ENCODE measurements at places on chromosomes 7 and 10.

- DNase-seq = no peak
Observed at GRCh38 chr10:132869621-132870020, 72.7 kb downstream of the CFAP46 start.

- no peak for DNase-seq
Observed at GRCh38 chr10:24806262-24806661, 82.6 kb upstream of the ARHGAP21 start.

- DNase-seq = no peak
Observed at GRCh38 chr10:16952610-16953009, 135.4 kb upstream of the RSU1 start.

DNA sequence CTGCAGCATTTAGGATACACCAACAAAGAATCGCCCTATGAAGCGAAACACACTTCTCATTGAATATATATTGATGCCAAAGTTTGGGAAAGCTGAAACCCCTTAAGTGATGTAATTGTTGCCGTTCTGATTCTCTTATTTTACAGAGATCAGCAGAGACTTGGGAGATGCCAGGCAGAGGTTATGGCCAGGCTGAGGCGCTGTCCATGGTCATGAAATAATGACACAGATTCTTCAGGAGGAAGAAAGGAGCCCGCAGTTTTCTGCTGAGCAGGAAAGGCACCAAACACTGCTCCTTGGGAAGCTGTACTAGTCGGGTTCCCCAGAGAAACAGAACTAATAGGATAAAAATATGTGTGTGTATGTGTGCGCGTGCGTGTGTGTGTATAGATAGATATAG, 566.0 kb downstream of the CALN1 start:
- no peak for DNase-seq

- no peak for DNase-seq
Observed at GRCh38 chr7:20402747-20403230, 72.1 kb downstream of the ITGB8 start.

DNA sequence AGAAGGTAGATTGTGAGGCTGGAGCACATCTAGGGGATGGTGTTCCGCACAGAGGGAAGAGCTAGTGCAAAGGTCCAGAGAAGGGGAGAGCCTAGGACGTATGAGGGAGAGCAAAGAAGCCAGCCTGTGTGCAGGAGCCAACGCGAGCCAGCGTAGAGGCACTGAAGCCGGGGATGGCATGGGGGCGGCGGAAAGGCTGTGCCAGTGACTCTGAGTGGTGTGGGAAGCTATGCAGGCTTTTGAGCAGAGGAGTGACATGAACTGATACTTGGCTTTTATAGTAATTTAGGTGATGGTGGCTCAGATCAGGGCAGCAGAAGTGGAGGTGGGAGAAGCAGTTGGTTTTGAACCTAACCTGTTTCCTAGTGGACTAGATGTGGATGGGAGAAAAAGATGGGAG, 65.8 kb downstream of the ATXN7L1 start:
- no peak for DNase-seq

DNA sequence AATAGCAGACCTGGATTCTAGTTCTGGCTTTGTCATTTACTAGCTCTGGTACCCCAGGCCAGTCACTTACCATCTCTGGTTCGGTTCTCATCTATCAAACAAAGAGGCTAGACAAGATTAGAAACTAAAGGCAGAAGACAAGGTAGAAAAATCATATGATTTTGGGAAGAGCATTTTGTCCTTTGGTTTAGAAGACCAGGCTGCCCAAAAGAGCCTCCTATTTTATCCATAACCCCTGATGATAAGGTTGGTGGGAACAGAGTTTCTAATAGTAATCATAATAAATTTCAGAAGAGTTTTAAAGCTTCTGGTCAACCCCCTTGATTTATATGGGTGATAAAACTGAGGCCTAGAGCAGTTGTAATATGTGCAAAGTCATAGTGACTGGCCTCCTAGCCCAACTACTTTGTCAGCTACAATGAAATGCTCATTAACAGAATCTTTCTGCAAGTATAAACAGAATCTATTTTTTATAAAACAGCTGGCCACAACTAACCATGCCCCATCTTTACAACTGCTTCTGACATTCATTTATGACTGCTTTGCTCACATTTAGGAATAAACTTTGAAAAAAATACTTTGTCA, 23.4 kb downstream of the COX15 start:
- no peak for DNase-seq

DNA sequence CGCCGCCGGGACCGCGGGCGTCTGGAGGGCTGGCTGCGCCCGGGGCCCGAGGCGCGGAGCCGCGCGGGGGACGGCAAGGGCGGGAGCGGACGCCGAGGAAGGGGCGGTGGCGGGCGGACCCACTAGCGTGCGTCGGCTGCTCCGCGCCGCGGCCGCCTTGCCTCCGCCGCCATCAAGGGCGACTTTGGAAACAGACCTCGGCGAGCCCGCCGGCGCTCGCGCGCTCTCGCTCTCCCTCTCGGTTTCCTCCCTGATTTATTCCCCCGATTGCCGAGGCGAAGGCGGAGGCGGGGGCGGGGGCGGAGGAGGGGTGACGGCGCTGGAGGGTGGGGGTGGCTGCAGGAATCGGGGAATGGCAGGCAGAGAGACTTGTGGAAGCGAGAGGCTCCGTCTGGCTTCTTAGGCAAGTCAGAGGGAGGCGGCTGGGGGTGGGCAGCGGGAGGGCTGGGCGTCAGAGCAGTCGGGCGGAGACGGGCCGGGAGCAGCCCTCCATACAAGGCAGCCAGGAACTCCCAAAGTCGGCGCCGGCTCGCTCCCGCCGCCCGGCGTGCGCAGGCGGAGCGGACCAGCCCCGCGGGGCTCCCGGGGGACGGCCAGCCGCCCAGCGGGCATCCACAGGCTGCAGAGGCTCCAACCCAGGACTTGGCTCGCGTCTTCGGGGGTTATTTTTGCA, at the start of gene CACNA2D1:
TSS of gene CACNA2D1 (minus strand) at position 231 of the 673 bp plus-strand sequence.
- DNase-seq = no peak

GRCh38 chr7:16660702-16661464, 14.9 kb downstream of the BZW2 start:
- DNase-seq = no peak

- DNase-seq = no peak
Observed at GRCh38 chr10:121873236-121873635, 54.6 kb downstream of the ATE1 start.

- no peak for DNase-seq
Observed at GRCh38 chr7:48175019-48175418, 3.8 kb downstream of the ABCA13 start.

DNA sequence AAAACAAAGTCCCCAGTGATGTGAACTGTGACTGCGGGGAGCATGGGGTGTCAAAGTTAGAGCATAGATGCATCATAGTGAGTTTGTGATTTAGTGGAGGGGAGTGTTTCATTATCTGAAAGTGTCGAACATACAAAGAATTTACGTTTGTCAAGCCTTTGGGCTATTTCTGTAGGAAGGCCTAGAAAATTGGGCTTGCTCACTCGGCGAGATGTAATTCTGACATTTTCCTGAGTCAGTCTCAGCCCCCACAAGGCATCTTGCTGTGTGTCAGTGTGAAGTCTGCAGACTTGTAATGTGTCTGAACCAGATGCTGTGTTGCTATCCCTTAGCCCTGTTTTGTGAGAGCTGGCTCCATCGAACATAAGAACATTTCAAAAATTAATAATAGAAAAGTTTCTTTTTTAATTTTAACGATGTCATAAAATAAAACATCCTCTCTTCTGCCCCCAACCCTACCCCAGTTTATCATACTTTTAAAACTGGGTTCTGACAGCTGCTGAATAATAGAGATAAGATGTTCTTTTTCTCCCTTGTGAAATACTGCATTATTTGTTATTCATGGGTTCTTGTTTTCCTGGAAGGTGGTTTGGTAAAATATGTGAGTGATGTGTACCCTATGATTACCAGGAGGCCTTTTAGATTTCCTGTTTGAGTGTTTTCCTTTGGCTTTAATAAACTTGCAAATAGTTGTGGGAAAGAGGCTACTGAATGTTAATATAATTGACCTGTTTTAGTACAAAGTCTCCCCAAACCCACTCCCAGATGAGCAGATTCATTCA, 207.4 kb downstream of the GPR158 start:
- DNase-seq = no peak

- DNase-seq = no peak
Observed at GRCh38 chr10:9994131-9994530, 1023.5 kb upstream of the CELF2 start.

DNA sequence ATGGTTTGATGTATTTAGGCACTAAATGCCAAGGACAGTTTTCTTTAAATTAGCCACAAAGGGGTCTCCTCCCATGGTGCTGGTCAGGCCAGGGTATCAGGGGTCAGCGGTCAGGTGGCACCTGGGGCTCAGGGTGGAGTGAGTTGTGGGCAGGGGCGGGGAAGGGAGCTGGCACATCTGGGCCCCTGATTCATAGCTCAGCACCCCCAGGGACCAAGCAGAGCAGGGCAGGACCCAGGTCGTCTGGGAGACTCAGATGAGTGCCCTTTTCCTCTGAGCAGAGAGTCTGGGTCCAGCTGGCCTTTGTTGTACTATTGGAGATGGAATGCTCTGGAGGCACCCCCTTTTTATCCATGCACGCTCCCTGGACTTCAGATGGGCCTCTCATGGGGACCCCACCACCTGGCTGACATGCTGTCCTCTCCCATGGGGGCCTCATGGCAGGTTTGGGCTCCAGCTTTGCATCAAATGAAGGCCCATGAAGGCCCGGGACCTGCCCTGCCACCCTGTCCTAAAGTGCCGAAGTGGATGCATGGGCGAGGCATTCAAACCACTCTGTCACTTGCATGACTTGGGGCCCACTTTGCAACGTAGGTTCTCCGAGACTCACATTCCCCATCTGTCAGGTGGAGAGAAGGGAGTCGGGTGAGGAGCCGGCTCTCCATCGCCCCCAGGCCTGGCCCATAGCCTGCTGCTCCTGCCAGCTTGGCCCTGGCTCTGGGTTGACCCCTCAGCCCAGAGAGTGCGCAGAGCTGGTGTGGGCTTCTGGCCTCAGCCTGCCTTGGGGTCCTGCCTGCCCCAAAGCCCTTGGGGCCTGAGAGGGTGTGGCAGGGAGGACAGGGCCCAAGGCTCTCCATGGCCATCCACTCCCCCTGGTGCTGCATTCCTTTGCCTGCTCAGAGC, 66.4 kb downstream of the RAMP3 start:
- DNase-seq = no peak

DNA sequence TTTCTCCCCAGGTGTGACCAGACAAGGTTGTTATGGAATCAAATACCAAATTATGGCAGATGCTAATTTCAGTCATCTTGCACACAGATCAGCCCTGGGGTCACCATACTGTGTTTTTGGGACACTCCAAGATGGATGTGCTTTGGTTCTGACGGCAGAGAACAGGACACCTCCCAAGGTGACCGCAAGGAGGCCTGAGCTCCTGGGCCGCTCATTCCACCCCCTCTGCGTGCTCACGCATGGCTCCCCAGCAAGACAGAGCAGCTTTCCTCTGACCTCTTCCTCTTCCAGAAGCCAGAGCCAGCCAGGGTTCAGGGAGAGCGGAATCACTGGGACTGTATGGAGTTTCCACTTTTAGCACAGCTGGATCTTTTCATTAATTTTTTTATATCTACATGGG, 402.8 kb downstream of the DNAJB6 start:
- no peak for DNase-seq

DNA sequence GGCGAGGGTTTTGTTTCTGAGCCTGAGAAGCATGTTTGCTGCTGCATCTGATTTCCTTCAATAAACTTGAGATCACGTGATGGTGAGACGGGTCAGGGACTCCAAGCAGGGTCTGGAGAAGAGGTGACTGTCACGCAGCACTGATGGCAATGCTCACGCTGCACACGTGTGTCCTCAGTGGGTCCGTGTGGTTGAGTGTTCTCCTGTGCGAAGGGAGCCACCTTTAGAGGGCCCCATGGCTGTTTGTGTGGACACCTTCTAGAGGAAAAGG, 100.4 kb downstream of the WDR37 start:
- DNase-seq = no peak

GRCh38 chr10:130802301-130802700, 509.2 kb downstream of the TCERG1L start:
- DNase-seq = no peak

DNA sequence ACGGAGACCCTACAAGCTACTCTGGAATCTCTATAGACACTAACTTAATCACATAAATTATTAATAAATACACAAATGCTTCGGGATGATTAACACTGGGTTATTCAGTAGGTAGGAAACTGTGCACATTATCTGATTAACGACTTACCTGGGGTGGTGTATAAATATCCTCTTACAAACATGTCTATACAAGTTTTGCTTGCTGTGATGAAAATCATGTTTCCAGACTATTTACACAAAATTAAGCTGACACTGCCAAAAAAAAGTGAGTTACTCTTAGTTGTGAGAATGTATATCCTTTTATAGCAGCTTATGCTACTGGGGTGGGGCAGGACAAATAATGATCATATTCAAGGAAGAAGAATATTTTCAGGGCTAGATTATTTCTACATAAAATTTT, 314.6 kb downstream of the C7orf25 start:
- DNase-seq = no peak

DNA sequence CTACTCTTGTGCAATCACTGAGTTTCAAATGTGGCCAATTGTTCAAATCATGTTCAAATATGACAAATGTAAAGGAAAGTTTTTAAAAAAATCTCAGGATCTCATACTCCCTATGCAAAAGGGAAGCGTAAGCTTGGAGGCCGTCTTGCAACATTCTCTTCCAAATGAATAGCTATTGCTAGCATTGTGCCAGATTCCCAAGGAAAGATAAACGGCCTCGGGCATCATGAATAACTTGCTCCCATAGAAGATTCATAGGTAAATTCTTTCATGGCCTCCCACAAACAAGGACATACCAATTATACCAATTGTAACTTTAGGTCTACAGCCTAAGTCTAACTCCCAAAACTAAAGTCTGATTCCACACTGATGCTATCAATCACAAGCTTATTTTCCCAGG, 416.9 kb downstream of the THSD7A start:
- DNase-seq = no peak

- DNase-seq = no peak
Observed at GRCh38 chr10:81428456-81429134, 446.4 kb upstream of the NRG3 start.

GRCh38 chr10:132634241-132634946, 96.8 kb downstream of the INPP5A start:
- DNase-seq = no peak

DNA sequence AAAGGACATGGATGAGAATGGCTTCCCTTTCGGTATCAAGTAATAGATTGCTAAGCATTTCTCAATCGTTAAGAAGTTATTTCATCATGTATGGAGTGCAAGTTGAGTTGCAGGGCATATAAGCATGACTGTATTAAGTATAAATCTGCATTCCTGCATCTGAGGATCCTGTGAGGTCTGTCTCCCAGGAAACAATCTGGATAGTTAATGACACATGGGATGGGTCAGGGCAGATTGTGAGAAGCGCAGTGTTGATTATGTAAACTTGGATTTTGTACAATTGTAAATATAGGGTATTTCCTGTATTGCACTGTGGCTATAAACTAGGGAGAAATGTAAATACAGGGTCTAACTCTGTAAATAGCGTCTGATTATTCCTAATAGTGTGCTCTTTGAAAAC, 102.6 kb downstream of the PLXDC2 start:
- no peak for DNase-seq

GRCh38 chr10:30083934-30084333, 24.5 kb upstream of the JCAD start:
- DNase-seq = no peak

Measured in activated naive CD4-positive, alpha-beta T cell (primary cell).